CD4-positive, alpha-beta T cell treated with Interleukin-17A for 1 hour (primary cell): ENCODE measurements at places on chromosomes 4 and X.

GRCh38 chr4:8110071-8110986, 48.3 kb downstream of the ABLIM2 start:
- DNase-seq: no peak

GRCh38 chr4:88623097-88623496, 30.8 kb downstream of the HERC3 start:
- no peak for DNase-seq

DNA sequence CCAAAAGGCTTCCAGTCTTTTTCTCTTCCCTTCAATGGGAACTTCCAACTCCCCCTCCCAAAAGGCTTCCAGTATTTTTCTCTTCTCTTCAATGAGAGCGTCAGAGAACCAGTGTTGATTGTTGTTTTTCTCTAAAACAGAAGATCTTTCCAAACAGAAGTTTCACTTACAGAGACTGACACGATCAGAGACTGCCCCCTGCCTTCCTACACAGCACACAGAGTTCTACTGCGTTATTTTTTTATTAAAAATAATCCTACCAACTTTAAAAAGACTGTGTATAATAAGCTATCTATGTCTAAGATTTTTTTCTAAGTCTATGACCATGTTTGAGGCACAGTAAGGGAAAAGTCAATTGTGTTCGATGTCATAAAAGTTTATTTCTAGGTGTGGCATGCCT, 3.5 kb upstream of the HTR2C start:
- DNase-seq: no peak

DNA sequence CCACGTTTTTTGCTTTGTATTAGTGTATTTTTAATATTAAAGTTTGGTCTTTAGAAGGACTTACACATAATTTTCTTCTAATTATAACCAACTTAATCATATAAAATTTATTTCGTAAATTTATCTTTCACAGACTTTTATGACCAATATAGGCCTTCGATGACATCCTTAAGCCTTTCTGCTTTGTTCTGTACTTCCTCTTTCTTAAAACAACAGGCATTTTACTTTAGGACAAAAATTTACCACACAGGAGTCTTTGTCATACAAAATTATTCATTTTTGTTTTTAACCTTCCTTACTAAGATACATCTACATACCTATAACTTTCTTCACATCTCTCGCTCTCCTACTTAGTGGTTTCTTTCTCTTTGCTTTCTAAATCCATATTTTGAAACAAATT, 56.3 kb downstream of the RGS12 start:
- no peak for DNase-seq

GRCh38 chrX:131045726-131046125, 12.4 kb upstream of the ARHGAP36 start:
- DNase-seq: no peak

DNA sequence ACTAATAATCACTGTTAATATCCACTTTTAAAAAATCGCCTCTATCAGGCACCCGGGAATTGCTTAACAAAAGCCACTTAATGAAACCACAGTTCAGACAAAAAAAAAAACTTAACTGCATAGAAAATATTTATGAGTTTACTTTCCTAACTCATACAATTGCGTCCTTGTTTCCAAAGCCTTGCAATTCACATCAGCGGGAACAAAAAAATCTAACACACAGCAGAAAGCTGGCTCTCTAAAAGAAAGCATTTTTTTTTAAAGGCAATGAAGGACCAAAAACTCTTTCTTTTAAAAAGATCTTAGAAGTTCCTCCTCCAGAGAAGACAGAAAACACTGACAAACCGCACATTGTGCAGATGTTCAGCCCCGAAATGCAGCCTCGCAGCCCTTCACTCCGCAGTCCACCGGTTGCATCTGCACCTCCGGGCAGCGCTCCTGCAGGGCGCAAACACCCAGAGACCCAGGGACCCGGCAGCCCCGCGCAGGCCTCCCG, 812 bp downstream of the FAT1 start:
- DNase-seq: no peak

- DNase-seq: no peak
These were observed 36.0 kb downstream of the DLG3 start for GRCh38 chrX:70480660-70481018.
